Stimulated activated CD4-positive, alpha-beta T cell treated with anti-CD3 and anti-CD28 coated beads, Interleukin-15, amount 100 ng/mL, for 1 hour (primary cell): ENCODE measurements at places on chromosomes 6 and 20.

DNA sequence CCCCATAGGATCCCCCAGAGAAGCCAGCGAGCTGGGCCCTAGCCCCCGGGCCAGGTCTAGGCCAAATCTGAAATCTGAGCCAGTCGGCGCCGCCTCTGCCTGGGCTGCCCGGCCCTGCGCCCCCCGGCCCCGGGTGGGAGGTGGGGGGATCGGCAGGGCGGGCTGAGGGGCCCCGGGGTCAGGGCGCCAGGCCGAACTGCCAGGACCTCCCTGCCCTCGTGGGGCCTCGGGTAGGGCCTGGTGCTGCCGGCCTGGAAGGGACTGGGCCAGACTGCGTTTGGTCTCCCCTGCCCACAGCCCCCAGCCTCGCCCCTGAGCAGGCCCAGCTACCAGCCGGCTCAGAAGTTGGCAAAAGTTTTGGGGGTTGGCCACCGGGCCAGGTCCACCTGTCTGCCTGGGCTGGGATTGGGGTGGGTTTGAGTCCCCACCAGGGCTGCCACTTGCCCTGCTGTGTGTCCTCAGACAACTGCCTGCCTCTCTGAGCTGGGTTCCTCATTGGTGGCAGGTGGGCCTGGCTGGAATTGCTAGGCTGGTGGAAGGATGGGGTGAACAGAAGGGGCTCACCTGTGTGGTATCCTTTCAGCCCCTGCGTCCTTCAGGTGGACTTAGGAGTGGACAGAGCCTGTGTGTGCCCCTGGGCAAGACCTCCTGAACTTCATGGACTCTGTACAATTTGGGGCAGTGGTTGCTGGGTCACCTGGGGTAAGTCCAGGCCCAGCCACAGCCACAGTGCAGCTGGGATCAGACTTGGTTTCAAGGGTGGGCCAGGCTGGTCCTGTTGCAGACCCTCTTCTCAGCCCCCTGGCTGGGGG lies 801 bp downstream of the SRC start:
- DNase-seq, result no peak

GRCh38 chr6:155274106-155274505 lies 10.3 kb downstream of the CLDN20 start:
- no peak for DNase-seq

GRCh38 chr6:120260636-120261035 lies 911.1 kb upstream of the MAN1A1 start:
- DNase-seq, result no peak

- no peak for DNase-seq
These were observed 40.3 kb upstream of the HIVEP2 start for GRCh38 chr6:142985281-142985680.

- DNase-seq, result no peak
These were observed 46.4 kb downstream of the ATG5 start for GRCh38 chr6:106279179-106279578.

GRCh38 chr6:81863123-81863522 lies 110.6 kb upstream of the TENT5A start:
- no peak for DNase-seq

DNA sequence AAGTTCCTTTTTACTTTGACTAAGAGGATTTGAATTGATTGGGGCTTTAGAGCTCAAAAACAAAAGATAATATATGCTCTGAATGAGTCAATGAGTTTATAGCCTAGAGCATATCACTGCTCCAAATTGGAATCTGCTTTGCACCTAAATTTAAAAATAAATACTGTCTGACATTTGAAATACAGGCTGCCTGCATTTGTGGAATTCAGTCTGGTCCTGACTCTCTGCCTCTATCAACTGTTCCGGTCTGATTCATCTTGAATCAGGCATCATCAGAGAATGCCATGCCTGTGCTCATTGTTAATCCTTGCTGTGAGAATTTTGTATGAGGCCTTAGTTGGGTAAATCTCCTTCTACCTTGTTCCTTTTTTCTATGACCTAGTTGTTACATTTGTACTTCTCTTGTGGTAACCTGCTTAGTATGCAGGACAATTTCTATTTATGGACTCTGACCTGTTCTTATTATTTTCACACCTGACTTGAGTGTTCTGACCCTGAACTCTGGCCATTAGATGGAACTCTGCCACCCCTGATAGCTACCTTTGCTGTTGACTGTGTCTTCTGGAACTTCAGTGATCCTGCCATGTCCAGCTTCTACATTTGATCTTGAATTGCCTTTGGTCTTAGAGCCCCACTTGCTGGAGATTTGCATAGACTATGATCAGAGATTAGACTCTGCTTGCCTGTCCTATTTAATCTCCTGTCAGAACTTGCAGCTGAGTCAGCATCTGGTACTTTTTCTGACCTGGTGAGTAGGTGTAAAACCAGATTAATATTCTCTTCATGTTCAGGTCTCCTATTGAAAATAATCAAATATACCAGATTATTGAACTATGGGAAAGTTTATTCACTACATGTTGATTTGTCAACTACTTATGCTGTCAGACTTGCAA lies 442.7 kb upstream of the HS3ST5 start:
- DNase-seq, result no peak

DNA sequence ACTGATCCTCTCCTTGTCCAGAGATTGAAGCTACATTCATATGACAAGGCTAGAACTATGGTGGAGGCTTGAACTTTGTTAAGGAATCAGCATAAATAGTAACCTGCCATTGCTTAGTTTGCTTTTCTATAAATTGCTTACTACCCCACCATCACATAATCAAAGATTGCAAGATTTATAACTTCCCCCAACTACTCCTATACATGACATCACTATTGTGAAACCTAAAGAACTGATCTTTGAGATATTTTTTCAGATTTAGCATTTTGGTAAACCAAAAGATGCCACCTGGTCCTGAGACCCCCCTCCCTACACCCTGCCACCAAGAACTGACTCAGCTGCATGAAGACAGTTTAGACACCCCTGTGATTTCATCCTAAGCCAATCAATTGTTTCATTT lies 385.3 kb downstream of the CDC5L start:
- no peak for DNase-seq

DNA sequence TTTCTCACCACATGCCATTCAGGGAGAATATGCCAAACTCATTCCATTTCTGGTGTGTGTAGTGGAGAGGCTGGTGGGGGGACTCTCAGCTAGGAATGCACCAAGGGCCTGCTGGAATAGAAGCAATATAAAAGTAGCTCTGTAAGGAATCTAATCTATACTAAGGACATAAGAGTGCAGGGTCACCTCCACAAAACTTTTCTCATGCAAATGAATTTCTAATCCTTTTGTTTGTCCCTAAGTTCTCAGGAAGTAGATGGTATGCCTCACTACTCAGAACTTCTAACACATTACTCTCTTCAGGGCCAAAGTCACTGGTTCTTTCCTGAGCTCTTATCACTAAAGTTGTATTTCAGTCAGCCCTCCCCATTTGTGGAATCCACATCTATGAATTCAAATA lies 427.2 kb downstream of the C6orf118 start:
- no peak for DNase-seq

- DNase-seq, result no peak
These were observed 83.6 kb downstream of the MRPL14 start for GRCh38 chr6:44043479-44044153.
